ENCODE measurements at places on chromosomes 5 and 9.

DNA sequence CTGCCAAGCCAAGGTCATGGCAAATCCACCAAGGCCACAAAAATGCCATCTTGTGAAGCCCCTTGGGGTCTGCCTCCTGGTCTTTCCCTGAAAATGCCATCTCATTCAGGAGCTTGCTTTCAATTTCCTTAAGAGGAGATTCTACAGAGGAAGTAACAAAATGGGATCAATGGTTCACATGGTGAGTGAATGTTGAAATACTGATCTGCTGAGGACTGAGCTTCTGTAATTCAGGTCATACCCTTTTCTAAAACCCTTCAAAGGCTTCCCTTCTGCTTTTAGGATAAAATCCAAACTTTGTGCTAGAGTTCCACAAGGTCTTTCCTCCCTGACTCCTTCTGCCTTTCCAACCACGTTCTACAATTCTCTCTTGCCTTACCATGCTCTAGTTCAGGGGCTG lies 24.7 kb upstream of the NR3C1 start:
- DNase-seq, result no peak

GRCh38 chr5:126763371-126763770 lies 13.6 kb upstream of the LMNB1 start:
- no peak for DNase-seq

DNA sequence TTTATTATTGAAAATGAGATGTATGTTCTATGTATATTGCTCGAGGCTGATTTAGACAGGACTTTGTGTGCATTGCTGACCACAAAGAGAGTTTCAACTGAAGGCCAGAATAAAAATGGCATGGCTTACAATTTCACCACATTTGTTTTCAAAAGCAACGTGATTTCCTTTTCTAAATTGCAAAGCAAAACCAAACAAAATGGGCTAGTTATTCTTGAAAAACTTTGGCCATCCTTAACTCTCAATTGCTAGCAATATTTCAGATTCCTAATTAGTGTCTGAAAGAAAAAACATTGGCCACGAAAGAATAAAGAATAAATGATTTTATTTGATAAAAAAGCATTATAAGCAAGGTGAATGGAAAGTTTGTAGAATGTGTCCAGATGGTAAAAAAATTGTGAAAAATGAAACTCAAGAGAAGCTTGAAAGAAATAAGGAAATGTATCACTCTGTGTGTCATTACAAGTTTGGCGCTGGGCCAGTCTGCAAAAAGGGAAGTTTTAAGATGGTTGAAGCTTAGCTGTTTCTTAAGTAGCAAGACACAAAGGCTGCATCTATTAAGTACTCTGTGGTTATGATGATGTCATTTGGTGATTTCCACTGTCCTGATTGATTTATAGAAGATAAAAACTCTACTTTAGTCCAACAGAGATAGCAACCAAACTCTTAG lies 89.2 kb upstream of the PRLR start:
- no peak for DNase-seq

- DNase-seq, result no peak
Measured at GRCh38 chr5:64299805-64300204, 134.2 kb downstream of the RNF180 start.

DNA sequence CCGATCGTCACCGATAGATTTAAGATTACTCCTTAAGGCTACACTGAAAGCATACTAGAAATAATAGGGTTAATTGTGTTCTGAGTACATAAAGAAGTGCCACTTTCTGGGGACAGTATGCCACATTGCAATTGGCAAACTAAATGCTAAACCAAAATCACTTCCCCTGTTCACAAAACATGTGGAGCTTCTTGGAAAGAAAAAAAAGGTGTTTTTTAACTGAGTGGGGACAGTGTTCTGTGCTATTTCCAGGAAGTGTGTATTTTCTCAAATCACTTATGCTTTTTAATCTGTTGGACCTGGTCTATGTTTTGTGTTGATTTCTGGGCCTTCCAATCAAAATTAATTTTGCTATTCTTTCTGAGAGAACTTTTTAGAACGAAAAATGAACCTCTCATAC lies 149.3 kb upstream of the MPDZ start:
- no peak for DNase-seq

GRCh38 chr5:173712609-173713175 lies 96.2 kb upstream of the BOD1 start:
- no peak for DNase-seq

DNA sequence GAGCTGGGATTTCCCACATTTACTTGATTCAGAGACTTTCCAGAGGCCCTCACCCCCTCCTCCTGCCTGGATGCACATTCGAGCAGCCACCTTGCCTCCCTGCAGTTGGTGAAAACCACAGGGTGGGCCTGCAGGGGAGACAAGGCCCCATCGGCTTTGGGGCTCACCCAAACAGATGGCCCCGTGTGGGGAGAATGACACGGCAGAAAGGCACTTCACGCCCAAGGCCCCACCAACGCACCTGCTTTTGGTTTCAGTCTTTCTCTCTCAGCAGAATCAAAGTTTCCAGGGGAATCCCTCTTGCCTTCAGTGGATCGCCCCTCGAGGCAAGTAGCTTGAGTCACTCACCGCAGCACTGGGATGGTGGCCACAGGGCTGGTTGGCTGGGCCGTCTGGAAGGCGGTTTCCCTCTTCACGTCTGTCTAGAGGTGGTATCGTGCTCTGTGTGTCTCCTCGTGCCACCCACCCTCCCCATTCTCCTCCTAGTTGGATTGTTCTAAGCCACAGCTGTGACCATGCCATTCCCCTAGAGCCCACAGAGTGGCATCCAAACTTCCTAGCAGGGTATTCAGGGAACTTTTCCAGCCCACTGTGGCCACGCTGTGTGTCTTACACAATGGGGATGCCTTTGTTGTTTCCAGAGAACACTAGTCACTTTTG lies 31.8 kb downstream of the SEC61B start:
- DNase-seq, result no peak

DNA sequence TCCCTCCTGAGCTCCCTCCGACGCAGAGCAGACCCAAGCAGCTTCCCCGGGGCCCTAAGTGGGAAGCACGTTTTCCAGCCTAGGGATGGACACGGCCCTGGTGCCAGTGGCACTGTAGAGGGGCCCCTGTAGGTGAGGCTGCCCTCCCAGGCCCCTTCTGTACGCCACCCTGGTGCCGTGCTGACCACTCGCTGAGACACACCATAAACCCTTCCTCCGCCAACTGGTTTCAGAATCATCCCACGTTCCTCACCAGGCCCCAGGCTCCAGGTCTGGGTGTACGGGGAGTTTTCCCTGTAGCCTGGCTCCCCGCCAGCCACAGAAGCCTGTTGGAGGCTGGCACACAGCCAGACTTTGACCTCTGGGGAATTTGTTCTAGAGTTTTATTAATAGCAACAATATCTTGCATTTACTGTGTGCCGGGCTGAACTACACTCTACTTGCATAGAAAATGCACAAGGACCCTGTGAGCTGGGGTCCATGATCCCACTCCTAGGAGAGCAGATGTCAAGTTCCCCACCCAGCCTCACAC lies 18.2 kb upstream of the WDR38 start:
- DNase-seq, result no peak

- no peak for DNase-seq
Measured at GRCh38 chr9:133955821-133956411, 36.2 kb downstream of the VAV2 start.

DNA sequence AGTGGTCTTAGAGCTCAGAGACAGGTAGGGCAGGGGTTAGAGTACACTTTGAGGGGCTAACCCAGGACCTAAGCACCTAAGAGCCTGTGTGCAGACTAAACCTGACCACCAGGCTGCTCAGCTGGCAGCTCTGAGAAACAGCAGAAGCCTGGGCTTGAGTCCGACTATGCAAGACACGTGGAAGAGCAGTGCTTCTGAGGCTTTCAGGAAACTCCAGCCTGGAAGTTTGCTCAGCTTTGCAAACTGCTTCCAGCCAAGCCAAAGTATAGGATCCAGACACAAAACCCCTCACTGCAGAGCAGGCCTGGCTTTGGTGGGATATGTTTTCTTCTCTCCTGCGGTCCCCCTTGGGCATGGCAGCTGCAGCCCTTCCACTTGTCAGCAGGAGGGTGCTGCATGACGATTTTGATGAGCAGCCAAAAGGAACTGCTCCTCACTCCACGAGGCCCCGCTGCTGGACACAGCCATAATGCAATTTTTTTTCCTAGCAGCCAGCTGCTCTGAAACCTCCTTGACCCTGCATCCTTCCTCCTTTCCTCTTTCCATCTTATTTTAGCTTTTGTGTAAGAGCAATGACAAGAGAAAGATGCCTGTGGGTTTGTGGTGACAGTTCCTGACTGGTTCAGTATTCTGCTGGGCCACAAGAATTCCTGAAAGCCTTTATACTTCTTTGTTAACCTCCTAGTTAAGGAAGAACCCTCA lies 123.1 kb downstream of the LIFR start:
- DNase-seq, result no peak

GRCh38 chr5:177233206-177233605 lies 70.3 kb downstream of the RAB24 start:
- DNase-seq, result no peak

DNA sequence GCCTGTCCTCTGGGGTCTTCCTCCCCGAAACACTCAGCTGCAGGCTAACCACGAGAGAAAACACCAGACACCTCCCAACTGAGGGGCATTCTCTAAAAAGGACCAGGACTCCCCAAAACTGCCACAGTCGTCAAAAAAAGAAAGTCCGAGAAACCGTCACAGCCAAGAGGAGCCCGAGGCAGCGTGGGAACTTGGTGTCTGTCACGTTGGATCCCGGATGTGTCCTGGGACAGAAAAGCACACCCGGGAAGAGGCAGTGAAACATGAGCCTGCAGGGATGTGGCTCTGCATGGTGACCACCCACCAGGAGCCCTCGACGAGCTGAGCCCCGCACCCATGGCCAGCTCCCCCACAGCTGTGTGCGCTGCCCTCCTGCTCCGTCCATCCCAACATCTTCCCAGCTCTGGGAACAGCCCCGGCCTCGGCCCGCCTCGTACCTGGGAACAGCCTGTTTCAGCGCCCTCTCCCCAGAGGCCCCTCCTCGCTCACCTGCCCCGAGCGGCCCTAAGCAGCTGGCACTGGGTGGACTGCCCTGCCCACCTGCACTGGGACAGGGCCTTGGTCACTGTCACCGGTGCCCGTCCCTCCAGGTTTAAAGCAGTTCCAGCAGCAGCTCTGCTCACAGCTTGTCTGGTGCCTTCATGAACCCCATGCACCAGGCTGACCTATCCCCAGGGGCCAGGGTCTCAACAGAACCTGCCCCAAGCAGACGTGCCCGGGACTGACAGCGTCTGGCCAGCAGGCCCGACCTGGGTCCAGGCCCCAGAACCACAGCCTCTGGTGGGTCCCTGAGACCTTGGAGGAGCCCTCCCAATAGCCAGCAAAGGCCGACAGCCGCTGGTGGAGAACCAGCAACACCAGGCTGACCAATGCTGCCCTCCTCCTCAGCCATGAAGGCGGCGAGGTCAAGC lies 10.9 kb downstream of the SLC12A7 start:
- no peak for DNase-seq

DNA sequence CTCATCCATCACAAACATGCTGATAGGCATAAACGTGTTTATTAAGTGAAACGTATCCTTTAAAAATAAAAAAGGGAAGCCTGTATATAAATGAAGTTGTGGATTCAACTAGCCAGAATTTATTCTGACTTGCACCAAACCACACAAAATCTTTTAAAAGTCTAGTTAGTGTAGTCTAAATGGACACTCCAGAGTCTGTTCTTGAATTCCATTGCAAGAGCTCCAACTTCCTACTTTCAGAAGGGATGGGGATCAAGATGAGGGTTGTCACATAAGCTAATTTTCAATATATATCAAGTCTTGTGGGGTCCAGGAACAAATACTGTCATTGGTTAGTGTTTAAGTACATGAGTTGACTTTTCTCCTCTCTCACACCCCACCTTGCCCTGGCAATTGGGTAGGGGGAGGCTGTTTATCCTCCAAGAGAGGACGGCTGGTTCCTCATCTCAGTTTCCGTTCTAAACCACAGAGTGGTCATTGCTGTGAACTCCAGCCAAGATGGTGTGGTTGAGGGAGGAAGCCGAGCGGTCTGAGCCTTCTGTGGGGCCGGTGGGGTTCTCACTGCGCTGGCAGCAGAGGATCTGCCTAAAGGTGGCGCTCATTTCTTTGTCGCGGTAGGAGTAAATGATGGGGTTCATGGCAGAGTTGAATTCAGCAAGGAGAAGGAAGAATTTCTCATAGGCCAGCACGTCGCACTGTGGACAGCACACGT lies 163.2 kb downstream of the LPAR1 start:
- DNase-seq, result no peak

DNA sequence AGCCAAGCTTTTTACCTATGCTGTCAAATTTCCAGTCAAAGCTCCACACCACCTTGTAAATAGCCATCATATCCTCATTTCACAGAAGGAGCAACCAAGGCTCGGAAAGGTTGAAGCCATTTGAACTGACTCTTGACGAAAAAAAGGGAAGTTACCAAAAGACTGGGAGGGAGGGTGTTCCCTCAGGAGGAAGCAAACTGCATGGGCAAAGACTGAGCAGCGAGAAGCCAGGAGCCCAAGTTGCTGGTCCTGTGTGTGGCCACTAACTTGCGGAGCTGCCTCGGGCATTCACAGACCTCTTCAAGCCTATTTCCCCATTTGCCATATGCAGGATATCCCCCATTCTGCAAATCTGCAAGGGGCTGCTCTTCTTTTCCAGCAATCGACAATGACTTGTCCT lies 37.4 kb downstream of the TTLL11 start:
- DNase-seq, result no peak

DNA sequence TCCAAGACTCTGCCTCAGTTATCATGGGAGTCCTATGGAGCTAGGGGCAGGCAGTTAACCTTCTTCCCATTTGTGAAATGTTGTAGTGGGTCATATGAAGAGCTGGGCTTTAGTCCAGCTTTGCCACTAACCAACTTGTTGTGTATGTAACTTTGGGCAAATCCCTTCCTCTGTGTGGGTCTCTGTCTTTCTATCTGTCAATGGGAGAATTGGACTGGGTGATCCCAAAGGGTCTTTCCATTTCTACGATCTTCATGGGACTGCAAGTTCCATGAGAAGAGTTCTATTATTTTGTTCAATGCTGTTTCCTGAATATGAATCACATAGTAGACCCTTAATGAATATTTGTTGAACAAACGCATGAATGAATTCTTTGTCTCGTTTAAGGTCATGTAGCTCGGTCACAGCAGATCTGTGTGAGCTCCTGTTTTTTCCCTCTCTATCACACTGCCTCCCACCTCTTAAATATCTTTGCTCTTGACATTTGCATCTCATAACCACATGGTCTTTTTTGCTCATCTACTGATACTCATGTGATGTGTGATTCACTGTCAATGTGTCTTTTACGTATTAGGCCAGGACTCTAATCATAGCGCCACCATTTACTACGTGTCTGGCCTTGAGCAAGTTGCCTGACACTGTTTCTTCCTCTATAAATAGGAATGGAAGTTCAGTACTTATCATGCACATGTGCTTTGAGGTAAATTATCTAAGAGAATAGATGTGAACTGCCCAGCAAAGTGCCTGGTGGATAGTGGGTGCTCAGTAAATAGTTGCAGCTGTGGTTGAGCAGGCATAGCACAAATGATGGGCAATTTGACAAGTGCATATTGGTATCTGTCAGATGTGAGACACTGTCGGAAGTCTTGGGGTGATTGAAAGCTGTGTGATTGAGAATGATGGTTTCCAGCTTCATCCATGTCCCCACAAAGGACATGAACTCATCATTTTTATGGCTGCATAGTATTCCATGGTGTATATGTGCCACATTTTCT lies 37.4 kb downstream of the PTTG1 start:
- DNase-seq, result no peak

- DNase-seq, result no peak
Measured at GRCh38 chr5:144166696-144167095, 3.8 kb downstream of the YIPF5 start.

GRCh38 chr5:143515829-143516228 lies 112.3 kb upstream of the NR3C1 start:
- DNase-seq, result no peak
